ENCODE measurements at places on chromosomes 1 and 21.

DNA sequence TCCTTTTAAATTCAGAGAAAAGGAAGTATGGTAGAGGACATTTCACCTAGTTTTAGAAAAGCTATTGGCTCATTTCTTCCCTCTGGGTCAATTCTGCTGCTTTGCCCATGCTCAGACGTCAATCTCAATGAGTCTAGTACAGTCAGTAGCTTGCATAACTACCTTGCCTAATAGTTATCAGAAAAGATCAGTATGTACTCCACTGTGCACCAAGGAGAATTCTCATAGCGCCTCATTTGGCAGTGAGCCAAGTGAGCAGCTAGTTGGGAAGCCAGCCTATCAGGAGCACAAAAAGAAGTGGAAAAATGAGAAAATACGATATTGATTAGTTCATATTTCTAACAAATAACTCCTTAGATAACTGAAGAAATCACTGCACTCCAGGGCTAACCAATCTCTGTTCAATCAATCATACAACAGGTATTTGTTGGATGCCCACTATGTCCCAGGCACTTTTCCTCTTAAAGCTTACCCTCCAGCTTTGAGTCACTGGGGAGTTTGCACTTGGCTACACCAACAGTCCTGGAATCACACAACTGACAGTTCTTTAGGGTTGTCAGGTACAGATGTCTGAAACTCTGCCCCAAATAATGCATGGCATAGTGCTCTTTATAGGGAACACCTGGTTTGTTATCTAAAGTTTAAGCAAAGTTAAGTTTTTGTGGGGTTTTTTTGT is 50.2 kb downstream of the PRDX6 start:
- no peak for DNase-seq

GRCh38 chr1:63777286-63777685 is 3.5 kb downstream of the ROR1 start:
- no peak for DNase-seq

DNA sequence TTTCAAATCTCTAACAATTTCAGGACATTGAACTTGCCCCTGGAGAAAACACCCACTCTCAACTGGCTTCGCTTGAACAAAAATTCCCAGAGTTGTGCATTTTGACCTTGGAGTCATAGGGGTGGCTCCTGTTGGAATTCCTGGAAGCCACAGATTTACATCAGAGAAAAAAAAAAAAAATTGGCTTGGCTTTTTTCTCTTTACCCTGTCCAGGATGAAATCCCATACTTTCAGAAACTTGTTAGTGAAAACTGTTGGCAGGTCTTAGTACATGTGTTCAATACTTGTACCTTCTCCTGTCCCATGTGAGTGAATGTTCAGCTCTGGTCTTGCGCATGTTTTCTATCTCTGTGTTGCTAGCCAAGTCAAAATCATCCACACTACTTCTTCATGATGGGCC is 228.8 kb downstream of the TGFB2 start:
- DNase-seq = no peak

- no peak for DNase-seq
Observed at GRCh38 chr1:237025358-237026074, 16.5 kb upstream of the RYR2 start.

DNA sequence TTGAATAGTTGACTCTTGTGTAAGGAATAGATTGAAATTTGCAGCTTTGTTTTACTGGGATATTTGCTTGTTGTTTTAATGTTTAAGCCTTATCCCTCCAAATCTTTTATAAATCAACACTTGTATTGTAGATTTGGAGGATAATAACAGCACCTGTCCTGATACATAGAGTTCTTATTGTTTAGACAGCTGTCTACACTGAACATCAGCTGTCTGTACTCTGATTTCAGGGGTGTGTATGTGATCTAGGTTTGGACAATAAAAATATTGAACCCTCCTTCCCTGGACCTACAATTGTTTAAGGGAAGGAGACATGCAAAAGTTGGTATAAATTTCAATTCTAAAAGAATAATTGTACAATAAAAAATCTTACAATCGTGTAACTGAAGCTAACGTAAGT is 48.3 kb upstream of the DPH5 start:
- no peak for DNase-seq

- DNase-seq = no peak
Observed at GRCh38 chr1:76065270-76065669, 9.3 kb upstream of the ST6GALNAC3 start.

- no peak for DNase-seq
Observed at GRCh38 chr1:152630596-152630995, 7.7 kb upstream of the LCE3A start.

DNA sequence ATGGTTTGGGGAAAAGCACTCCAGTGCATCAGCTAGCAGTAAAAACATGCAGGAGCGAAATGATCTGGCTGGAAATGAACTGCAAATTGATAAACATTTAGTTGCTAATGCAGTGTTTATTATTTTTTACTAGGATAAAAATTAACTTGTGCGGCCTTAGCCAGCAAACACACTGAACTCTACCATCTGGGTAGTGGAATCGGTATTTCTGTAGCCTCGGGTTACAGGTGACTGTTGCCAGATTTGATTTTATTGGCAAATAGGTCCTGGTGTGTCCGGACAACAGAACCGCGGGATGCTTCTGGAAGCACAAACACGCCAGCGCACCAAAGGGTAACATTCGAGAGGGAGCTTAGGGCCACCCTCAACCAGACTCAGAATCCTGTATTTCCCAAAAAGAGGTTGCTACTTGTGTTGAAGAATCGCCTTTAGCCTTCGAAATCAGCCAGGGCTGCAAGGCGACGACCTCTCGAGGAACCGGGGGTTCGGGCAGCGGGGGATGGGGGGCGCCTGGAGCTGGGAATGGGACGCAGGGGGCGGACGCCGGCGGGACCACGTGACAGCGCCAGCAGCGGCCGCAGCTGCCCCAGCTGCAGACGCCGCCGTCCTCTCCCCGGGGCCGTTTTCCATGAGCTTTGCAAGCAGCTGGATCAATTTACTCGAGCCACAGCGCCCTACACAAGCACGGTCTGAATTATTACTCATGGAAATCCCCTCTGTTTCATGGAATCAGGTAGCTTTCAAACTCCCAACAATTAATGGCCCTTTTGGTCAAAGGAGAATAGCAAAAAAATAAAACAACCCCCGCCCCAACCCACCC is 158.8 kb downstream of the TOMM20 start:
- no peak for DNase-seq

GRCh38 chr21:44583089-44583799 is 2.8 kb upstream of the KRTAP10-5 start:
- DNase-seq = no peak

DNA sequence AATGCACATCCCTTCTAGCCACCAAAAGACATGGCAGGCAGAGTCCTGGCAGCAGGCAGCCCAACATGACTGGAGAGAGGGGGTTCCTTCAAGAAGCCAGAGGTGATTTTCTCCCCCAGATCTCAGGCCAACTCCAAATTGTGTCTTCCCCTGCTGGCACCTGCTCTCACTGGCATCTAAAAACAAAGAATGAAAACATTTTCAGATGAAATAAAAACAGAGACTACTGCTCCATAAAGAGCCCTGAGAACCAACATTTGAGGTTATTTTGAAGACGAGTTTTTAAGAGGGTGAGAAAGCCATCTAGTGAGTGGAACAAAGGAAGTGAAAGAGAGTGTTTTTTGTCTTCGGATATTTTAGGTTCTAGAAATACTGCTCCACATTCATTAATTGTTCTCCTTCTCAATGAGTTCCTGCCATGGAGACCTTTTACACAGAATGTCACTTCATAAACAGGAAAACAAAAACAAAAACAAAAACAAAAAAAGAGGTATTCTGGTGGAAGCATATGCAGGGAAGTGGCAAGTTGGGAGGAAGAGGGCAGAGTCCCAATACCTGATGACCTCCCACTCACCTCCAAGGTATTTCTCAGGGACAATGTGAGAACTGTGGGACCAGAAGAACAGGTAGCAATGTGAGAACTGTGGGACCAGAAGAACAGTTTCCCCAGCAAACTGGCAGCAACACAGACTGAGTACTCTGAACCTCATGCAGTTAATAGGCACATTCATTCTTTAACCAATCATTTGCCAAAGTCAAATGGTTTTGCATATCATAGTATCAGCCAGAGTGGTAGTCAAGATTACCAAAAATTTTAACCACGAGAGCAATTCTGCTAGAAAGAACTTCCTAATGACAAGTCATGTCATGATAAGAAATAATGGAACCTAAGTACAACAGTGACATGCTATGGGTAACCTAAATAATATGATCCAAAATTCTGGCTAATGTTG is 50.0 kb downstream of the KIAA0319L start:
- DNase-seq = no peak

GRCh38 chr21:33021150-33021549 is 4.6 kb upstream of the OLIG2 start:
- no peak for DNase-seq

GRCh38 chr1:95640746-95641145 is 406.7 kb downstream of the RWDD3 start:
- DNase-seq = no peak

- DNase-seq = no peak
Observed at GRCh38 chr21:46117586-46118315, 19.8 kb downstream of the COL6A2 start.

Measured in iPS DF 19.7 (cell line).